ENCODE measurements at places on chromosomes 7 and 10.

DNA sequence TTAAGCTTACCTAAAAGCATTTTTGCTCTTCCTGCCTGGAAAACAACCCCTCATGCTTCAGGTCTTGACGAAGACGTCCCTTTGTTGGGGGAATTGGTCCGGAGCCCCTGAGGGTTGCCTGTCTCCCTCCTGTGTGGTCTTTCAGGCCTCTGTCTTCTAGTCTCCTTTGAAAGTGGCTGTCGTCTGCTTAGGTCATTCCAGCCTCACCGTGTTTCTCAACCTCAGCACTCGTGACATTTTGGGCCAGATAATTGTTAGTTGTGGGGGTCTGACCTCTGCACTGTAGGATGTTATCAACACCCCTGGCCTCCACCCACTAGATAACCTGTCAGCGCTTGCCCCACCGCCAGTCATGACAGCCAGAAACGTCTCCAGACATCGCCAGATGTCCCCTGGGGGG, 219.1 kb downstream of the TCF7L2 start:
- DNase-seq, result no peak

DNA sequence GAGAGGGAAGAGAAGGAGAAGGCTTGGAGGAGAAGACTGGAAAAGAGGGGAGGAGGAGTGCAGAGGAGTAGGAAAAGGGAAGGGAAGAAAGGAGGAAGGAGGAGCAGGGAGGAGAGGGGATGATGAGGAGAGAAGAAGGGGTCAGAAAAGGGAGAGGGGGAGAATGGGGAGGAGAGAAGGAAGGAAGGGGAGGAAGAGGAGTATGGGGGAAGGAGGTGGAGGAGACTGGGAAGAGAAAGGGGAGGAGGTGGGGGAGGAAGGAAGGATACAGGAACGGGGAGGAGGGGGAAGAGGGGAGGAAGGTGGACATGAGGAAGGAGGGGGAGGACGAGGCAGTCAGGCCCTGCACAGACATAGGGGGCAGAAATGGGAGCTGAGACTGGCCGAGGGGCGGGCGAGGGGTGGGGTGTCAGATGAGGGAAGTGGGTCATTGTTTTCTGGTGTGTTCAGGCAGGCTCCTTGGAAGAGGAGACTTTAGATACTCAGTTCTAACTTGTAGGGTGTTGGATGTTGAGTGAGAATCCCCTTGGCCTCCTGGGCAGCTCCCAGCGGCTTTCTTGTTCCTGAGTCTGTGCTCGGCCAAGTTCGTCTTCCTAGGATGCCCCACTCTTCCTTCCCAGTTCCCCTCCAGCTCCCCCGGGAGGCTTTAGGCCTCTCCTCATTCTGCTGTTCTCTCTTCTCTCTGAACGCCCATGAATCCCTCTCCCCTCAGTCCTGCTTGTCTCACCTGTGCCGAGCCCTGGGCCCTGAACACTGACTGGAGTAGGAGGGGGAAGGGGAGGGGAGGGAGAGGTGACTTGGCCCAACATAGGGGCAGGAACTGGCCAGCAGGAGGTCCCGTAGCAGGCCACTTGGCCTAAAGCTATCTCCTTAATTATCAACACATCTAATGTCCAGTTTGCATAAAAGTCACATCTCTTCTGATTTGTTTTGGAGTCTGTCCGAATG, 12.8 kb upstream of the CRHR2 start:
- DNase-seq, result no peak

- no peak for DNase-seq
Observed at GRCh38 chr10:26335574-26336093, 102.5 kb upstream of the APBB1IP start.

GRCh38 chr7:115924411-115924810, 106.2 kb downstream of the TFEC start:
- DNase-seq, result no peak

DNA sequence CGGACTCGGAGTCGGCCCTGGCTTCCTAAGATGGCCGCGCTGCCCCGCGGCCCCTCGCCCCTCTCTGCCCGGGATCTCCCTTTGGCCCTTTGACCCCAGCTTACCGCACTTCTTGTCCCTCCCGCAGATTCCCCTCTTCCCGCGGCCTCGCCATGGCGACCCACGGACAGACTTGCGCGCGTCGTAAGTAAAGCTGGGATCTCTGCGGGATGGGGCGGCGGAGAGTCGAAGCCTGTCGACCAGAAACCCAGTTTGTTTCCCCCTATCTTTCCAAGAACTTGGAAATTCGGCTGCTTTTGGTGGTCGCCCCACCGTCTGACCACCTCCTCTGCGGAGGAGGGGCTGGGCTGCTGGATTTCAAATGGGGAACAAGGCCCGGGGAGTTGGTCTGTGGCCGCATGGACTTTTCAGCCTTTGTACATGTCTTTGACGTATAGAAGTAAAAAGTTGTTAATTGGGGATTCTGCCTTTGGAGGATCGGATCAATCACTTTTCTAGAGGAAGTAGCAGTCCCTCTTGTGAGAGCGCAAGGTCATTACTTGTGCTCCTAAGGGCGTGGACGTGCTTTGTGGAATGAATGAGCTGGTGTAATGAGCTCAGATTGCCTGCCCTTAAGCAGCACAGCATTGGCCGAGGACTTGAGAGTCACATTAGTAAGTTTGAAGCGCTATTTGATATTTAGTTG, 553 bp downstream of the VDAC2 start:
- DNase-seq, result no peak

DNA sequence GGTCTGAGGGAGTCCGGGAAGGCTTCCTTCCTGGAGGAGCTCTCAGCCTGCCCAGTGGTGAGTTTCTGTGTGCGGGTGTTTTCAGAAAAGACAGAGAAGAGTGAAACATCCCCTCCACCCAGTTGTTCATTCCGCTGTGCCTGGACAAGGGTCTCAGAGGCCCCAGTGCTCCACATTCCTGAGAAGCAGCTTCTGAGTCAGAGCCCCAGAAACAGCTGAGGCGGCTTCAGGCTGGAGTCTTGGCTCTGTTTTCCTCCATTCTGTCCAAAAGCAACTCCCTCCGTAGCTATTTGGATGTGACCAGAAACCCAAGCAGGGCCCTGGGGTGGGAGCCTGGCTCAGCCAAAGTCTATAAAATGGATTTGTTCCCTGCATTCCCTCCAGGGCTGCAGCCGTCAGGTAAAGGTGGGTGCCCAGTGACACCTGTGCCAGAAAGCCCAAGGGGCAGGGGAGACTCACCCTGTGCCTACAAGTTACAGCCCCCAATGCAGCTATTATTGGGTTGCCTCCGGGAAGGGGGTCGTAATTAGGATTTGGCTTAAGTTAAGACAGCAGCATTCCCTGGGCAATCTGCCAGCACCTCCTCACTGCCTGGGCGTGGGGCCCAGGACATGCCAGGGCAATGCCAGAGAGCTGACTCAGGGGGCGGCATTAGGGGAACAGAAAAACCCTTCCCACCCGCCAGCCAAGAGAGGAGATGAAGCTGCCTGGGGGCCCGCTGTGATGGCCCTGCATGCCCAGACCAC, 13.1 kb upstream of the CAMK2G start:
- no peak for DNase-seq

- no peak for DNase-seq
Observed at GRCh38 chr10:52485462-52485861, 171.4 kb downstream of the DKK1 start.

DNA sequence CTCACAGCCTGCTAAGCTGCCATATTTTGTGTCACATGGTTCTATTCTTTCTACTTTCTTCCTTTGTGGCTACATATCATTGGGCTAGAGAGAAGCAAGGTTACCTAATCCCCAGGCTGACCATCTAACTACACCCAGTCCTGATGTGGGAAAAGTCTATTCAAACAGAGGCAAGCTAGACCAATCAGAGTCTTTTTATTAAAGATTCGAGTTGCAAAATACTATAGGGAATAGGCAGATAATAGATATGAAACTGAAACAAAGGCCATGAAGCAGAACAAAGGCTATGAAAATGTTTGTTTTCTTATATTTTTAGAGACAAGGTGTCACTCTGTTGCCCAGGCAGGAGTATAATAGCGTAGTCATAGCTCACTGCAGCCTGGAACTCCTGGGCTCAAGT, 36.7 kb downstream of the MTERF1 start:
- DNase-seq, result no peak

- no peak for DNase-seq
Observed at GRCh38 chr10:69677985-69678654, 48.1 kb downstream of the FAM241B start.

DNA sequence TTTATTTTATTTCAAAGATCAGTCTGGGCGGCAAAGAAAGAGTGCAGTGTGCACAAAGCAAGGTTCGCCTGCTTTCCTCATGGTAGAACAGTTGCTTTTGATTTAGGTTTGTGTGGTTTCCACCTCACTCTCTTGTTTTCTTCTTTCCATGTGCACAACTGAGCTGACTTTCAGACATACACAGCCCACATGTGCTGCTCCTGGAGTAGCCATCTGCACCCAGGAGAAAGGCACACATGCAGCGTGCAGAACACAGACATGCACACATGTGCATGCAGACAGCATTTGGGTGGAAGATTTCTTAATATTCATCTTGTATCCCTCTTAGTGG, 302.1 kb downstream of the FZD1 start:
- DNase-seq, result no peak

DNA sequence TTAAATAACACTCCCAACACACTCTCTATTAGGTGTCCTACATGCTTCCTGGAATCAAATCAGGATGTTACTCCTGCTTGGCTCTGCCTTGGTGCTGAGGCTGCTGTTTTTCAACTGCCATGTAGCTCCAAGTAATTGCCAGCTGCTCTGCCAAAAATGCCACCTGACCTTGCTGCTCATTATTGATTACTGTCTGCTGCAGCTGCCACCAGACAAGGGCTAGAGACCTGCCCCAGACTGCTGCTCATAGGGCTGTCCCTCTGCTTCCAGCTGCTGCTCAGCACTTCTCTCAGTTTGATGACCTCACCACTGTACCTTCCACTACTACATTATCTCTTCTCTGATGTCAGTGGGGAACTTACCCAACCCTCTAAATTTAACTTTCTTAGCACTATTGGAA, 102.5 kb downstream of the PCLO start:
- no peak for DNase-seq

- no peak for DNase-seq
Observed at GRCh38 chr10:52121688-52122087, 192.4 kb upstream of the DKK1 start.

DNA sequence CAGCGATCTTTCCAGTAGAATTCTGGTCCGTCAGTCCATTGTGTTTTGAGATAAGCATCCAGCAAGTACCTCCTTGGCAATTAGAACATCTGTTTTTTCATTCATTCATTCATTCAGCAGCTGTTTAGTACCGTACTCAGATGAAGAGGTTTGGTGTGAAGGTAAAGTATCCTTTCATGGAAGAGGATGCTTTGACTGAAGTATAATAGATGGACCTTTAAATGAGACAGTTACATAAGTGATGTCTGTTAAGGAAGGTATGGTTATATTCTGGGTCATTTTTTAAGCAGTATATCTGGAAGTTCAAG, 1.2 kb downstream of the MAPK8 start:
- DNase-seq, result no peak

- DNase-seq, result no peak
Observed at GRCh38 chr10:127198307-127198706, 1.9 kb upstream of the INSYN2A start.

- no peak for DNase-seq
Observed at GRCh38 chr7:50450590-50451032, 461 bp upstream of the FIGNL1 start.

- DNase-seq, result no peak
Observed at GRCh38 chr7:158816271-158816670, 13.0 kb downstream of the ESYT2 start.

DNA sequence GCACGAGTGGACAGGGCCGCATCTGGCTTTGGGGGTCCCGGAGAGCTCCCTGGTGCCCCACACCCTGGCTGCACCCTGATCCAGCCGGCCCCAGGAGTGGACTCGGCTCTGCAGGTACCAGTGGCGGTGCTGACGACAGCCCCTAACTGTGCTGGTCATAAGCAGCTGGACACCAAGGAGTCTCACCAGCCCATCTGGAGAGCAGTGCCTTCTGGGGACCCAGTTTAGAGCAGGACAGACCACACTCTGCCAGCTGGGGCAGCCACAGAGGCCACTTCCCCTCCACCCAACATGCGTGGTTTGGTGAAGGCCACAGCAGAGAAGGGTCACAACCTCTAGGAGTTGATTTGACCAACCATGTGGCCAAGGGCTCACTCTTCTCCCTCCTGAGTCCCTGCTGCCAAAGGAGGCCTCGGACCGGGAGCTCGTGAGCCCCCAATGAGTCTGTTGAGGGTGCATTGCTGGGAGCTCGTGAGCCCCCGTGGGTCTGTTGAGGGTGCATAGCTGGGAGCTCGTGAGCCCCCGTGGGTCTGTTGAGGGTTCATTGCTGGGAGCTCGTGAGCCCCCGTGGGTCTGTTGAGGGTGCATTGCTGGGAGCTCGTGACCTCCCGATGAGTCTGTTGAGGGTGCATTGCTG, 16.0 kb upstream of the INPP5A start:
- DNase-seq, result no peak

GRCh38 chr10:118570591-118570990, 24.9 kb downstream of the PRLHR start:
- DNase-seq, result no peak

GRCh38 chr10:82821043-82821442, 946.0 kb downstream of the NRG3 start:
- no peak for DNase-seq

DNA sequence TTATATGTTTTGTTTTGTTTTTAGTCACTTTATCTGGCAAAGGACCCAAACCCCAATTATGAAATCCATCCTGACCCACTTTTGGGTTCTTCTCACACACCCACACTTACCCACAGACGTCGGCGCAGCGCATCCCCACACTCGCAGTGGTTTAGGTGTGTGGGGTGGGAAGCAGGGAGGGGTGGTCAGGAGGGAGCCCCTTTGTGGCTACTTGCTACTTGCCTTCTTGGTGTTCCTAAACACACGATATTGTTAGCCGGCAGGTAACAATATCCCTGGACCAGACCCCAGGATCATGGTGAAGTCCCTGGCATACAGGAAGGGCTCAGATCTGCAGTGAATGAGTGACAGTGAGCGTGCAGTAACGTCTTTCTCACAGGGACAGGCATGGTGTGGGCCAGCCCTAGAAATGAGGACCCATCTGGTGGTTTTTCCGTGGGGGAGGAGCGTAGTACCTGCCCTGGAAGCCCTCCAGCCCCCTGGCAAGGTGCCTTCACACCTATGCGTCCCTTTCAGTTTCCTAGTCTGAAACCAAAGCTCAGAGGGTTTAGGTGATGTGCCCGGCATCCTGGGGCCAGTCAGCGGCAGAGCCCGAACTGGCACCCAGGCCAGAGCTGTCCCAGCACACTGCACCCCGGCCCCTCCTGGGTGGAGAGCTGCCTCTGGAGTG, 4.4 kb downstream of the SPOCK2 start:
- DNase-seq, result peak; percentile 50

DNA sequence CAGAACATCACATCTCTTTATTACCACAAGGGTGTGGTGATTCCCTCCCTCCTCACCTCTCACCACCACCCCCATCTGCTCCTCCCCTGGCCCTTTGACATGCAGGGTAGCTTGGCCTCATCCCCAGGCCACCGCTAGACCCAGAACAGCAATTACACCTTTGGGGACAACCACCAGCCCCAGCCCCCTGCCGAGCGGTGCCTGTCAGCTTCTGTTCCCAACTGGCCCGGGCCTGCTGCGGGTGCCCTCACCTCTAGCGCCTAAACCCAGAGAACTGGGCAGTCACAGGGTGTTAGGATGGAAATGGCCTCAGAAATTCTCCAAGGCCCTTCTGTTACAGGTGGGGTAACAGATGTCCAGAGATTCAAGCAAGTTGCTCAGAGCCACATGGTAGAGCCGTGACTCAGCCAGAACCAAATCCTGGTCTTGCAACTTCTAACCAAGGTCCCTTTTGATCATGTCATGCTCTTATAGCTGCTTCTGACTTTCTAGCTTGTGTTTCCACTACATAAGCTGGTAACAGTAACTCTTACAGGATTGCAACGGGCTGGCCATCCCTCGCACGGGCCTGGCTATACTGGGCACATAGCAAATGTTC, 78.0 kb downstream of the PRKAG2 start:
- DNase-seq, result no peak
